Activated CD4-positive, CD25-positive, alpha-beta regulatory T cell treated with anti-CD3 and anti-CD28 coated beads, Interleukin-2, amount 50 U/mL, for 16 hours (primary cell): ENCODE measurements at places on chromosomes 16 and 17.
A peak's percentile ranks its signal among the peaks of the same experiment; 100 is the strongest.

- no peak for DNase-seq
Observed at GRCh38 chr17:31908386-31908785, 6.9 kb upstream of the UTP6 start.

DNA sequence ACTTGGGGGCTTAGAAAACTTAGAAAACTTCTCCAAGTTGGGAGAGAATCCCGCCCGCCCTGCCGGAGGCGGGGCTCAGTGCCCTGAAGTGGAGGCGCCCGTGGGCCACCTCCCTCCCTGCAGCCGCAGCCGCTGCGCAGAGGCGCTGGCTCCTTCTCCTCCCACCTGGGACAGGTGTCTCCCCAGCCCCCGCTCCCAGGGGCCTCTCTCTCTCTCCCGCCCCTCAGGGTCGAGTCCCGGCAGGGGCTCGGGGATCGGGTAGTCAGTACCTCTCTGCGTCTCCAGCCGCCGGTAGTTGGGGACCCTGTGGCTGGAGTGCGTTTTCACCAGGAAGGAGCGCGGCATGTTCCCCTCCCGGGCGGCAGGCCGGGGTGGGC is 257 bp downstream of the SNAI3 start:
- DNase-seq: no peak

DNA sequence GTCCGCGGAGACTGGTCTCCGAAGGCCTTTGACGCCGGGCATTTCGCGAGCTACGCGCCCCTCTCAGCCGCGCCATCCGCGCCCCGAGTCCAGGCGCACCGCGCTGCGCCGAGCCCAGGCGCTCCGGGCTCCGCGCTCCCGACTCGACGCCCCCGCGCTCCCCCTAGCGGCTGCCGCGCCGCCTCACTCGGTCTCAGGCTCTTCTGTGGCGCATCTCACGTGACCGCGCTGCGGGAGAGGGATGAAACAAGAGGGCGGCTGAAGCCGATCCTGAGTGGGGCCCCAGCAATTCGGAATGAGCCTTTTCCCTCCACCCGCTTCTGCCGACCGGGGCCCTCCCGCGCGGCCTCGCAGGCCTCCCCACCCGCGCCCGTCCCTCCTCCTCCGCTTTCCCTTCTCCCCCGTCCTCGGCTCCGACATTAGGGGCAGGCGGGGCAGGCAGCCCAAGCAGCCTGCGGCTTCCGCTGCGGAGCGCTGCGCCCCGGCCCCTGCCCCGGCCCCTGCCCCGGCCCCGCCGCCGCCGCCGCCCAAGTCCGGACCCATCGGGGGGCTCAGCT is 42.5 kb upstream of the AMZ2 start:
- peak; percentile 83 for DNase-seq

DNA sequence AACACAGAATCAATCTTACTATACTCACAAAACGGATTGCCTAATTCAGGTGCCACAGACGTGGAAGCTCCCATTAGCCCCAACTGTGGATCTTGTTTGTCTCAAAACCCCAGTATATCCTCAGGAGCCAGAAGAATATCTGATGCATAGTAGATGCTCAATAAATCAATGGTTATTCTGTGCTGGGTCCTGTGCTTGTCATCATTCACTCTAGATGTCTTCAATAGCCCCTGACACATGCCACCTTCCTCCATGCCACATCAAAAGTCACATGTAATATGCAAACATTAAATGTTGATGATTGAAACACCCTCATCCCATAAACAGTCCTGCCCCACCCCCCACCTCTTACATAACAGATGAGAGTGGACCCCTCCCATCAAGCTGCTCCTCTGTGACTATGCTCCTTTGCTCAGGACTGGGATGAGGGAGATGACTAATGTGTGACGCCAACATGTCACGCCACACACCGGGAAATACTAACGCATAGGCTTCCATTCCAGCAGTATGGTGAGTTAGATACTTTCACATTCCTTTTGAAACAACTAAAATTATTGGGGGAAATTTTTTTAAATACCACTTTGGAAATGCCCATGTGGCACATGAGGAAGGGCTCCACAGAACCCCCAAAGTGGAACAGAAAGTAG is 267.6 kb upstream of the SDK2 start:
- no peak for DNase-seq

DNA sequence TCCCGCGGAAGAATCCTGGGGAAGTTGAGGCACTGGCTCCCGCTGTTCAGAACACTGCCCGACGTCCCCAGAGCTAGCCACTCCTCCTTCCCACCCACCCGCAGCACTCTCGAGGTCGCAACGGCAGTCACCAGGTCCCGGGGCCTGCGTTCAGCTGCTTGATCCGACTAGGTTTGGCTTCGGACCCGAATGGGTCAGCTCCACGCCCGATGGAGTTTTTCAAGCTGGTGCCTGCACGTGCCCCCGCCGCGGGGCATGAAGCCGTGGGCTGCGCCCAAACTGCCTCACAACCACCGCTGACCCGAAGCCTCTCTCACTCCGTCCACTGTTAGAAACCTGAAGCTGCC is 12.4 kb upstream of the ODF4 start:
- DNase-seq: no peak

- DNase-seq: no peak
Observed at GRCh38 chr17:16880843-16881230, 91.1 kb downstream of the TNFRSF13B start.

GRCh38 chr17:63001689-63002394 is 35.8 kb downstream of the TANC2 start:
- no peak for DNase-seq

DNA sequence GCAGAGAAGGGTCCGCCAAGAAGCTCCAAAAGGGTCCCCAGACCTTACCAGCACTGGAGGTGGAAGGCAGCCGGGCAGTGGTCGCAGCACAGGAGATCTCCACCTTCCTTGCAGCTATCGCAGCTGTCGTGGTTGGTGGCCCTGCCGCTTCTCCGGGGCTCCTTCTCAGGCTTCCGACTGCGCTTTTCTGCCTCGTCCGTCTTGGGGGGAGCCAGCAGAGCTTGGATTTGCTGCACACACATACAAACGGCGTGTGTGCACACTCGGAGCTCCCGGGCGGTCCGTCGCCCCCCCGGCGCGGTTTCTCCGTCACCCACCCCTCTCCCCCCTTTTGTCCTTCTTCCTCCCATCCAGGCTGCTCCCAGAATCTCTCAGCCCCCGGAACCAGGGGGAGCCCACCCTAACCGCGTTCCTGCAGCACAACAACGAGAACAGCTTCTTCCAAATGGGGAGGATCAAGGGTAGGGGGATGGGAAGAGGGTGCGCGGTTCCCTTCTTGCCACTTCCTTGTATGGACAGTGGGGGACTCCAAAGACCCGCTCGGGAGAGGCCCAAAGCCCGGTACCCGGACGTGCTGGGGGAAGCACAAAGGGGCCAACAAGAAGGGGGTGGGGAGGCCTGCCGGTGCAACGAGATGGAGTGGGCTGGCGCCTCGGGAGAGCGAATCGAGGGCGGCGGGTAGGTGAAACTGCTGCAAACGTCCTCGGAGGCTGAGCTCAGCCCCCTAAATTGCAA is 1.1 kb downstream of the PHF12 start:
- no peak for DNase-seq

DNA sequence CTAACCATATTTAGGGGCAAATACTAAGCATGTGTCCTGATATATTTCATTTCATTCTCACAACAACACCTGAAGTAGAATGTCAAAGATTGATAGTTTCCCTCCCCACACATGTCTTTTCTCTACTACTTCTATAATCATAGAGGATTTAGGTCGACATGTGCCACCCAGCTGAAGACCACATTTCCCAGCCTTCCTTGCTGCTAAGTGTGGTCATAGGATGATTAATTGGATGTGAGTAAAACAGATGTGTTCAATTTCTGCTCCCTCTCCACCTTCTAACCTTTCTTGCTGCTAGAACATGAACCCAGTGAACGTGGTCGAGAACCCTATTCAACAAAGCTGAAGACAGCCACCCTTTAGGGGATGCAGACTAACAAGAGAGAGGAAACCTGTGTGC is 18.8 kb upstream of the HLF start:
- DNase-seq: no peak

DNA sequence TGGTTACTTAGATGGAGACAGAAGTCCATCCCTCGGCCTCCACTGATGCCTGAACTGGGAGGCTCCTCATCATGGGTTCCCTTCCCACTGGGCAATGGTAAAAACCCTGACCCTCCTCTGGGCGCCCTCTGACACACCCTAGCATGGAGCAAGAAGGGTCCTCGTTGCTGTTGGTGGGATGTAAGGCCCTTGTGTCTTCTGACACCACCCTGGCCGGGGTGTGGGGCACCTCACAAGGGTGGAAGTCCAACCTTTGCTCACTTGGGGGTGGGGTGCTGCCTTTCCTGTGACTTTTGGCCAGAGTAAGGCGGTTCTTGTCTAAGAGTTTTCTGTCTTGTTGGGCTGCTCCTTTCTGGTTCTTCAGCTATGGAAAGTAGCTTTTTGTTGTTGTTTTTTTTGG is 28.7 kb downstream of the MPRIP start:
- no peak for DNase-seq
